H9 (cell line): ENCODE measurements at places on chromosomes 2 and 18.
A peak's percentile ranks its signal among the peaks of the same experiment; 100 is the strongest.

GRCh38 chr2:33448220-33448899 lies 28.1 kb upstream of the RASGRP3 start:
- H3K36me3 ChIP-seq, result no peaks in the 10 kb centered on the region
- no peak for DNase-seq
- no peak overlapping the region for H3K4me3 ChIP-seq
- H3K27me3 ChIP-seq, result no peaks in the 10 kb centered on the region

DNA sequence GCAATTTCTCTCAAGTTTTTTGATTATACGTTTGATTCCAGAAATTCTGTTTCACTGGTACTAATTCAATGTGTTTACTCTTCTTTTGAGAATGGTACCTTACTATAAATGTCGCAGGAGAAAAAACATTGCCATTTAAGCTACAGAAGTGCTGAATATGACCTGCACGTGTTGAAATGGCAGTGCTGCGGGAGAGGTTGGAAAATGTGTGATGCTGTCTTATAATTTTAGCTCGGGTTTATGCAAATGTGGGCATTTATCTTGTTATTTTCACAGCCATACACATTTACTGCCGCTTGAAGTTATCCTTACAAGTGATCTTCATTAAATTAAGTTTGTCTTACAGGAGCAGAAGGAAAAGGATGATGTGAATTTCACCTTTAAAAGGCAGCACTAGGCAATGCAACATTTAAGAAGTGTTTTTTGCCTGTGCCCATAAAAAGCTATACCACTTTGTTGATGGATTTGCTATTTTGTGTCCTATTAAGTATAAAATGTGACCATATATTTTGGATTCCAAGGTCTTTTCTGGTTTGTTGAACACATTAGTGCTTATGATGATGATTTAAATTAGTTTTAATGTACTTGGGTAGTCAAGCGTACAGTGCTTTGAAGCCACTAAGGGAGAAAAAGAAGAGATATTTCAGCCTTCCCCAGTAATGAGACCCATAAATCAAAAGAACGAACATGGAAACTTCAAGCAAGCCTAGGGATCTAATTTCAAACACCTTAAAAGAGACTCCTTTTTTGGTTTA lies 112.1 kb downstream of the LTBP1 start:
- H3K36me3 ChIP-seq, result 0 out of 2 replicates have a peak, but pooled peaks cover 2% of the 10 kb centered on the region
- no peaks in the 10 kb centered on the region for H3K4me1 ChIP-seq
- no peak overlapping the region for H3K4me3 ChIP-seq
- H3K27me3 ChIP-seq, result no peaks in the 10 kb centered on the region
- no peak for DNase-seq

DNA sequence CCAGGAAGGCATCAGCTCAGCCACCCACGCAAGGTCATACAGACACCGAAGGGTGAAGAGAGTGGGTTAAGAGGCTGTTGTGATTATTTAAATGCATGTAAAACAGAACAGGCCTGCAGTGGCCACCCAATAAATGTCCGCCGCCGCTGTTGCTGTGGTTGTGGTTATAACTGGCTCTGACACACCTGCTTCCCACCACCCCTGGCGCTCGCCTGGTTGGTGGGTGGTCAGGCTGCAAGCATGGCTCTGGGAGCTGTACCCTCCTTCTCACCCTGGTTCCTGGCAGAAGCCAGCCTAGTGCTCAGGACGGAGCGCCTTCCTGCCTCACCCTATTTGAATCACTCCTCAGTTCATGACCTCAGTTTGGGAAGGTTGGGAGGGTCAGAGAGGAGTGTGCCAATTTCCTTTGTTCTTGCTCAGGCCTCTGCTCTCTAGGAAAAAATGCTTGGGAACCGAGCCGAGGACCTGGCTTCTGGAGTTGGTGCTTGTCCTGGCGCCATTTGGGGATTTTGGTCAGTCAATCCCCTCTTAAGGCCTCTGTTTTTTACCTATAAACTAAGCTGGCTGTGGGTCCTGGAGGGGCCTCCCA lies 5.3 kb upstream of the CRYBA2 start:
- no peak overlapping the region for H3K4me3 ChIP-seq
- H3K27me3 ChIP-seq, result peaks cover 88% of the 10 kb centered on the region
- no peak for DNase-seq
- peaks cover 9% of the 10 kb centered on the region; the same call in 1 of the 2 replicates for H3K4me1 ChIP-seq
- H3K36me3 ChIP-seq, result no peaks in the 10 kb centered on the region

DNA sequence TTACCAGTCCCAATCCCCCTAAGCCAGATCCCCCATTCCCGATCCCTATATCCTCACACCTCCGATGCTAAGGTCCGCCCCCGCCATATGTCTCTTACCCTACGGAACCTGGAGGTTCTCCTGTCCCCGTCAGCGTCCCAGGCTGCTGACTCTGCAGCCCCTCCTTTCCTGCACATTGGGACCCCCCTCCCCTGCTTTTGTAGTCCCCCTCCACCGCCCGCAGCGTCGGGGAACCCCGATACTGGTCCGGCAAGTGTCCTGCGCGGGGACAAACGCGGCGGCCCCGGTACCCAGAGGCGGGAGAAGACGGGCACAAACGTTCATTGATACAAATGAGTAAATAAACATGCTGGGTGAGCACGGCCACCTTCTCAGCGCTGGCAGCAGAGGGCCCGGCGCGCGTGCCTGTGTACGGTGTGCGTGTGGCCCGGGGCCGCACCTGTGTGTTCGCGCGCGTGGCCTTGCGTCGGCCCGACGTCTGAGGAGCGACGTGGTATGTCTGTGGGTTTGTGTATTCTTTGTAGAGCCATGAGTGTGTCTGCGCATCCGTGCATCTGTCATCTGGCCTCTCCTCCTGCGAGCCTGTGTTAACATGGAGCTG lies 2.0 kb upstream of the CYP26B1 start:
- H3K4me1 ChIP-seq, result no peaks in the 10 kb centered on the region; the same call in 1 of the 2 replicates
- H3K27me3 ChIP-seq, result peaks cover 51% of the 10 kb centered on the region
- DNase-seq, result no peak
- H3K4me3 ChIP-seq, result peak overlapping the region; percentile 91
- H3K27ac ChIP-seq, result no peak overlapping the region

GRCh38 chr2:81976998-81977397 lies 1672.4 kb upstream of the LRRTM1 start:
- H3K4me1 ChIP-seq, result no peaks in the 10 kb centered on the region
- H3K27me3 ChIP-seq, result no peaks in the 10 kb centered on the region
- H3K27ac ChIP-seq, result no peak overlapping the region
- H3K36me3 ChIP-seq, result no peaks in the 10 kb centered on the region
- no peak for DNase-seq

DNA sequence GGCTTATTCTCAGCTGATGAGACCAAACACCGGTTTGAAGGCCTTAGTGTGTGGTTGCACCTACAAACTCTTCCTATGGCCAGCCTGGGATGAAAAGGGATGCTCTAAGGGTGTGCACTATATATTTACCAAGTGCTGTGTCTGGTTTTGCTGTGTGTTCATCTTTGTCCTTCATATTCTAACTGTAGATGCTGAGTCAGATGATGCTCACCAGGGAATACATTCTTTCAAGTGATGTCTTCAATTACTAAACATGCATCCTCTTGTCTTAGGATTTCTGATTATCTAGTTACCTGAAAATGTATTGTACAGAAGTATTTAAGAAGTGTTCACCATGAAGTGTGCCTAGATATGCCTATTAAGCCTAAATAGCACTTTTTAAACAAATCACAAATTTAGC lies 1111.6 kb upstream of the ZEB2 start:
- no peak overlapping the region for H3K27ac ChIP-seq
- H3K27me3 ChIP-seq, result no peaks in the 10 kb centered on the region
- no peak for DNase-seq
- no peak overlapping the region for H3K4me3 ChIP-seq
- H3K36me3 ChIP-seq, result no peaks in the 10 kb centered on the region
